Astrocyte (in vitro differentiated cells and primary cell): ENCODE measurements at places on chromosomes 7 and 10. TPM values are rescaled to one million over a fixed set of nuclear protein-coding genes. Genes with fewer than 3 reads are reported as not detected.

RNLS gene
- total RNA-seq = 6.9 and 9.2 TPM in 2 replicates

SPDYE6 gene
- not detected in 2 replicates for total RNA-seq

VIPR2 gene
- 0.43 and 0.68 TPM in 2 replicates for total RNA-seq

OR9A2 gene
- total RNA-seq = not detected in 2 replicates

KAZALD1 gene
- 8.1 and 9.6 TPM in 2 replicates for total RNA-seq

ZNF438 gene
- 2.2 and 2.4 TPM in 2 replicates for total RNA-seq

TRIL gene
- total RNA-seq = 0.45 and 0.72 TPM in 2 replicates

GRM3 gene
- not detected in 2 replicates for total RNA-seq

ELAPOR2 gene
- 23.9 and 25.2 TPM in 2 replicates for total RNA-seq

AOC1 gene
- not detected in 2 replicates for total RNA-seq

ATP6V1F gene
- total RNA-seq = 193 TPM in 2 replicates

LIPJ gene
- total RNA-seq = not detected in 2 replicates

INMT gene
- total RNA-seq = 0.09 TPM in 1 of 2 replicates, not detected in the other

LBX1 gene
- not detected in 2 replicates for total RNA-seq

STOX1 gene
- total RNA-seq = 0.12 and 0.25 TPM in 2 replicates

ZNF679 gene
- not detected in 2 replicates for total RNA-seq

LRRC61 gene
- 0.24 and 0.45 TPM in 2 replicates for total RNA-seq

MMD2 gene
- total RNA-seq = not detected in 2 replicates

CHAT gene
- total RNA-seq = 0.12 and 1.00 TPM in 2 replicates

PIK3AP1 gene
- 6.7 and 9.3 TPM in 2 replicates for total RNA-seq

STAM gene
- 43.0 and 43.4 TPM in 2 replicates for total RNA-seq

ENO4 gene
- 0.52 and 1.4 TPM in 2 replicates for total RNA-seq

CELF2 gene
- total RNA-seq = 65.0 and 76.1 TPM in 2 replicates

UFSP1 gene
- 2.7 and 3.3 TPM in 2 replicates for total RNA-seq

OR13A1 gene
- total RNA-seq = not detected in 2 replicates

PTTG1IP2 gene
- total RNA-seq = not detected in 2 replicates
